ENCODE measurements at places on chromosomes 4 and X. TPM values are rescaled to one million over a fixed set of nuclear protein-coding genes. Genes with fewer than 3 reads are reported as not detected.
A peak's percentile ranks its signal among the peaks of the same experiment; 100 is the strongest.

DNA sequence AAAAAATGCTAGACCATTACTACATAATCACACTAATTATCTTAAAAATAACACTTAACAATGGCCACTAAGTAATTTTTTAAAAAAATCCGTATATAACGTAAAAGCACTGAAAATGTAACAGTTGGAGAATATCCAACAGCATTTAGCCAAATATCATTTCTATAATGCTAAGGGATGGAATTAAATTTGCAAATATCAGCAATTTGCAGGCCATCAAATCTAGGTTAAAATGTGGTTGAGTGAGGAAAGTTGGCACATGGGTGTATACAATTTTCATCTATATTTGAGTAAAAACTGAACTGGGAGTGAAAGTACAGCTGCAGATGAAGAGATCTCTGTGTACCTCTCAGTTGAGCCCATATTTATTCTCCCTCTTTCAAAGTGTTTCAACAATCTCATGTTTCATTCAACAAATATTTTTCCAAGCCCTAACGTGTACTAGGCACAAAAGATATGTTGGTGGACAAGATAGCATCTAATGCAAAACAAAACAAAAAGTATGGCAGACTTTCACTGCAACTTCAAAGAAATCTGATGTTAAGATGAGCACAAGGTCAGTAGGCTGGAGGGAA, 63.0 kb downstream of the MBNL3 start:
- DNase-seq, result no peak

- DNase-seq, result peak; percentile 8
Measured at GRCh38 chr4:180028682-180029081, 2214.5 kb upstream of the TENM3 start.

DNA sequence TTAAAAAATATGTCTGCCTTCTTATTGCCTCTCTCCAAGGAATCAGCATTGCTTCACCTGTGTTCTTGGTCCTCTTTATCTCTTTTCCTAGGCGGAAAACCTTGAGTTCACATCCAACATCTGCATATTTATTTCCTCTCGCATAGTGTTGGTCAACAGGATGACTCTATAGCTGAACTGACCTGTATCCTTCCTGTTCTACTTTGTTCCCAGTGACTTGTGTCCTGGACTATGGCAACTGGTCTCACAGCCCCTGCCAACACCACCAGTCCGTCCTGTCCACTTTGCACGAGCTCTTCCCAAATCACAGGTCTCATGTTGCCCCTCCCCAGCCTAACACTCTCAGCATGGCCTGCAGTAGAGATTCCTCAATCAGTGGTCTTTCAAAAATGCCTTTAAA, 2.0 kb downstream of the DIPK2B start:
- no peak for DNase-seq

- no peak for DNase-seq
Measured at GRCh38 chrX:39596437-39596836, 501.3 kb downstream of the BCOR start.

CPE gene
- total RNA-seq, result 26.5 TPM

IRS4 gene
- total RNA-seq, result not detected

DNA sequence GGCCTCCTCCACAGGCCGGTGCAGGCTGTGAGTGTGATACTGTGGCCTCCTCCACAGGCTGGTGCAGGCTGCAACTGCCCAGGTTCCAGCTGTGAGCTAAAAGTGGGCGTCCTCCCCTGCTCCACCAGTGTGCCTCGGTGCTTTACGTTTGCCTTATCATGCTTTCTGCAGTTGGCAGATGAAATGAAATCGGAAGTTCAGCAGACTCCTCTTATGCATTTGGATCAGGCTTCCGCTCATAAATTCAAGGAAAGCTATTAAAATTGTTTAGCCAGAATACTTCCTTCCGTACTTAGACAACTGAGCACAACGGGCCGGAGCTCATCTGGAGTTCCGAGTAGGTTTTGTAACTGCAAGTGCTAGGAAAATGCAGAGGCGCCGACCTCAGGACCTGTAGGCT, 12.0 kb downstream of the CYP4V2 start:
- no peak for DNase-seq

Measured in psoas muscle (tissue), 8 donors.